ENCODE measurements at places on chromosomes 11 and 22.

GRCh38 chr11:27718863-27719545 is 18.7 kb upstream of the BDNF start:
- DNase-seq, result peak; percentile 77

DNA sequence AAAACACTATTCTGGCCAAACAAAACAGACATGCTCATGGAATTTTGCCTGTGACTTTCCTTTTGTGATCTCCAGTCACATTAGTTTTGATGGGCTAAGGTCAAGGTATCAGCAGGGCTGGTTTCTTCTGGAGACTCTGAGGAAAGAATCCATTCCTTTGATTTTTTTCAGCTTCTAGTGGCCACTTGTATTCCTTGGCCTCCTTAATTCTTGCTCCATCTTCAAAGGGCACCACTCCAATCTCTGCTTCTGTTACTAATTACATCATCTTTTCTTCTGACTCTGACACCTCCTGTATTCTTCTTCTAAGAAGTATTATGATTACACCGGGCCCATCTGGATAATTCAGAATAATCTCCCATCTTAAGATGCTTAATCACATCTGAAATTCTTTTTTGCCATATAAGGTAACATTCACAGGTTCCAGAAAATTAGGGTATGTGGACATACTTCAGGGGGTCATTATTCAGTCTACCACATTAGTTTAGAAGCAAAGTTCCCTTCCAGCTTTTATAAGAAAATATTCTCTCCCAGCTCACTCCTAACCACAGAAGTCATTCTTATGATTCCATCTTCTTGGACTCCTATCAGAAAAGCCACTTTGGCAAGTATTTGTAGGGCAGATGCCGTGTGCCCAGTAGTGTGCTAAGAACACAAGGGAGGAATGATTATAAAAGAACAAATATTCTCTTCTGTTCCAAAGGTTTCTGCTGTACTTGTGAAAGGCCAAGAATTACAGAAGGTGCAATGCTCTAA is 56.4 kb upstream of the FSHB start:
- no peak for DNase-seq

GRCh38 chr11:76674517-76675400 is 4.2 kb upstream of the LRRC32 start:
- no peak for DNase-seq

GRCh38 chr11:114079511-114080065 is 20.1 kb downstream of the ZBTB16 start:
- no peak for DNase-seq

GRCh38 chr11:116180806-116181600 is 591.8 kb downstream of the BUD13 start:
- no peak for DNase-seq

- DNase-seq, result no peak
Observed at GRCh38 chr11:74681686-74682651, 49.3 kb downstream of the CHRDL2 start.

GRCh38 chr11:61023966-61024295 is 52.5 kb downstream of the CD6 start:
- DNase-seq, result no peak

- DNase-seq, result no peak
Observed at GRCh38 chr11:120808616-120809050, 215.3 kb upstream of the TBCEL start.

- DNase-seq, result no peak
Observed at GRCh38 chr11:15695096-15695721, 580.5 kb downstream of the INSC start.

DNA sequence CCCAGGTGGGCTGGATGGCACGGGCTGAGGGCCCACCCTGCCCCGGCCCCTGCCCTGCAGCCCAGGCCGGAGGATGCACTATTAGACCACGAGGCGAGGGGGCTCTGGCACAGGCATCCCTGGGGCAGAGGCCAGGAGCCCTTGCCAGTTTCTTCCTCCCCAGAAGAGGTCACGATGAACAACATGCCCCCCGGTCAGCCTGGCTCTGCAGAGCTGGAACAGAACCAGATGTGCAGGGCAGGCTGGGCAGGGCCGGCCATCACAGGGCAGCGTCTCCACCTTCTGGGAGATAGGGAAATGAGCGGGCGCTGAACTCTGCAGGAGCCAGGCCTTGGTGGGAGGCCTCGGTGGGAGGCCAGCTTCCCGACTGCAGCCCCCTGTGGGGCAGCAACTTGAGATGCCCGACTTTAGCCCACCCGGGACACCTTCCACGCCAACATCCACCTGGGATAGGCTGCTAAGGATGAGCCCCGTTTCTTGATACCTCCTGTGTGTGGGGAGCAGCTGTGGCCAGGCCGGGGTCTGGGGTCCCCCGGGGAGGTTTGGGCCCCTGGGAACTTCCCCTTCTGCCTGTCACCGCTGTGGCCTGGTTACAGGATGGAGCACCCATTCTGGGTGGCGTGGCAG is 21.8 kb upstream of the GNB1L start:
- DNase-seq, result no peak

GRCh38 chr11:101745756-101746155 is 161.9 kb upstream of the TRPC6 start:
- DNase-seq, result no peak

DNA sequence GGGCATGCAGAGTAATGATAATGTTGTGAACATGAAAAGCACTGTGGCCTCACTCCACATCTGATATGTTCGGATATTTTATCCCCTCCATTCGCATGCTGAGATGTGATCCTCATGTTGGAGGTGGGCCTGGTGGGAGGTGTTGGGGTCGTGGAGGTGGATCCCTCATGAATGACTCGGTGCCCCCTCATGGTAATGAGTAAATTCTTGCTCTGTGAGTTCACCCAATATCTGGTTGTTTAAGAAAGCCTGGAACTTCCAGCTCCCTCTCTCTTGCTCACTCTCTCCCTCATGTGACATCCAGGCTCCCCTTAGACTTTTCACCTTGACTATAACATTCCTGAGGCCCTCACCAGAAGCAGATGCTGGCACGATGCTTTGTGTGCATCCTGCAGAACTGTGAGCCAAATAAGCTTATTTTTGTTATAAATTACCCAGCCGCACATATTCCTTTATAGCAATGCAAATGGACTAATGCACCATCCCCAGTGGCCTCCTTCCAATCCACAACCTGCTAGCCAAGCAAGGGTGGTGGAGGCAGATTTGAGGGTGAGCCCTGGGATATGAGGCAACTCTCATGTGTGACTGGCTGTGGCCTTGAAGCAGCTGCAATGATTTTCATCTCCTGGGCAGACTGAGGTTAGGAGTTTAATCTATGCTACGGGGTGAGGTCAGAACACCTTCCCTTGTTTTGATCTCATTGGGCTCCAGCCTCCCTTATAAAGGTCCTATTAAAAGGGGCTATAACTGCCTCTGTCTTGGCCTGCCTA is 276.5 kb downstream of the ETS1 start:
- DNase-seq, result no peak

DNA sequence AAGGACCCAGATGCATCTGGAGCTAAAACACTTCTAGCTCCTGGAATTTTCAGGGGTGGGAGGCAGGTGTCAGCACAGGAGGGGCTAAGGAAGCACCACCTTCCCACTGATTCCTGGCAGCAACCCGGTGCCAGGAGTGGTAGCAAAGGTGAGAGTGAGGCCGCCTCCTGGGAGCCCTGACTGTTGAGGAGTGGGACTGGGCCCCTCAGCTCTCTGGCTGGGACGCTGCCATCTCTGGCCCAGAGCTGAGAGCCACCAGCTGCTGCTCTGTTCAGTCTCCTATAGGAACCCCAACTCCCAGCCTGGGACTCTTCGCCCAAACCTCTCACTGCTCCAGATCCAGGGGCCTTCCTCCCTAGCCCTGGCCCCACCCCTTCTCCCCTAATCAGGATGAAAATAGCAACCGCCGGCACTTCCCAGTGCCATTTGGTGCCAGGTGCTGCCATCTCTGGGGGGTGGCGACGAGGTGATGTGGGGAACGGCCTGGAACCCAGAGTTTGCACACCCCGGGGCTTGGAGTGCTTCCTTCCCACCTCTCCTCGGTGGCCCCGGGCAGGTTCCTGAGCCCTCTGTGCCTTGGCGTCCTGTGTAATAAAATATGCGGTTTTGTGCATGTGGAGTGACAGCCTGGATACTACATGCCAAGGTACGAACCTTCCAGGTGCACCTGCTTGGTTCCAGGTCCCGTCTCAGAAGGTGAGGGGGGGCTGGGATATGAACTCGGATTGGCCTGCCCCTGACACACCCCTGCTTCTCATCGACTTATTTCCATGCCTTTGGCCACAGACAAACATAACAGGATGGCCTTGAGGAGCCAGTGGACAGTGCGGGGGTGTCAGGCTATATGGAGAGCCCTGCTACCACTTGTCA is 35.7 kb upstream of the CELSR1 start:
- no peak for DNase-seq

GRCh38 chr11:23540101-23540561 is 679.9 kb upstream of the CCDC179 start:
- peak; percentile 29 for DNase-seq

GRCh38 chr22:47396515-47396914 is 634.1 kb downstream of the TBC1D22A start:
- no peak for DNase-seq

Data from NCI-H1930 (cell line).